Kidney capillary endothelial cell (primary cell): ENCODE measurements at places on chromosomes 5 and 9.

DNA sequence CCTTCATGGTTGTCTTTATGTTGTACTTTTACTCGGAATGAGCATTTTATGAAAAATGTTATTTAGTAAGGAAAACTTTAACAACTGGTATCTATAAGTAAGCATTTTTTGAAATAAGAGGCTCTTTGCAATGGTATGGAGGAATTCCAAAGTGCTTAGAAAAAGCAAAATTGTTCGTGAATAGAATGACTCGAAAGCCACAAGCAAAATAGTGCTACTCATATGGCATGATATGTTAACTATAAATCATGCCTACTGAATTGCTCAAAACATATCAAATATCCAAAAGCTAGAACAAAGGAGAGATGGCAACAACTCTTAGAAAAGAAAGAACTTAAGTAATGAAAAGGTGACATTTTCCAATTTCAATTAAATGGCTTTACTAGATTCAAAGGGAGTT is 216.3 kb downstream of the KIAA0825 start:
- DNase-seq = no peak

- no peak for DNase-seq
These were observed 17.1 kb downstream of the F2R start for GRCh38 chr5:76733049-76733417.

DNA sequence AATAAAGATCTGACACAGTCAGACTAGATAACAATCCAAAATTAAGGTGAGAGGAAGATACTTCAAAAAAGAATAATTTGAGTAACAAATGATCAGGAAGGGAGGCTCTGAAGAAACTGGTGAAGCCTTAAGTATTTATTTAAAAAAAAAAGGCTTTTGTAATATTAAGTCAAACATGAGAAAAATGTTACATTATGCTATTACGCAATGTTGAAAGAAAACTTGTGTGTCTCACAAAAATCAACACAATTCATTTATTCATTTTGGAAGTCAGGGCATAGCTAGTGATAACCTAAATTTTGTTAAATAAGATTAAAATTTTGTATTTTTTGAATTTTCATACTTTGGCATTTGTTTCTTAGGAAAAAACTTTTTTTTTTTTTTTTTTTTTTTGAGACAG is 28.2 kb downstream of the WDR41 start:
- no peak for DNase-seq

DNA sequence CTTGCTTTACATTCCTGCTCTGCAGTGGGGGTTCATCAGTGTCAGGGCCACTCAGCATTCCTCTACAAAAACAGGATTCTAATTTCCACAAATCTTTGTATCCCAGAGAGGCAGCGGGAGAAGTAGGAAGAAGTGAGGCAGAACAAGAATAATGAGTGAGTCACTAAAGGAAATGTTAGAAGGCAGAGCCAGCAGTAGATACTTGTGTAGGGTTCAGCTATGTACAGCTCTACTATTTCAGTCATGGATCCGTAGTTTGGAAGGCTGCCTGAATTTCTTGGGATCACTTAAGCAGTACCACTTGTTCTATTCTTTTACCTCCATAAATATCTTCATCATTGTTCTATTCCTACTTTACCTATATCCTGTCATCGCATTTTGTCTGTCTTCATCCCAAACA is 246.3 kb upstream of the TLE4 start:
- no peak for DNase-seq

DNA sequence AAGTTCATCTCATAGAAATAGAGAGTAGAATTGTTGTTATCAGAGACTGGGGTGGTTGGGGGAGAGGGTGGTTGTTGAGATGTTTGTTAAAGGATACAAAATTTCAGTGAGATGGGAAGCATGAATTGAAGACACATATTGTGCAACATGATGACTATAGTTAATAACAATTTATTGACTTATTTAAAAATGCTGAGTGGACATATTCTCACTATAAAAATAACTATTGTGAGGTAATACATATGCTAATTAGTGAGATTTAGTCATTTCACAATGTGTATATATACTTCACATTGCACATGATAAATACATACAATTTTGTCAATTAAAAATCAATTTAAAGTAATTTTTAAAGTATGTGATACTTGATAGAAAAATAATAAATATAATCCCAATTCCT is 722.5 kb upstream of the CHD1 start:
- no peak for DNase-seq

DNA sequence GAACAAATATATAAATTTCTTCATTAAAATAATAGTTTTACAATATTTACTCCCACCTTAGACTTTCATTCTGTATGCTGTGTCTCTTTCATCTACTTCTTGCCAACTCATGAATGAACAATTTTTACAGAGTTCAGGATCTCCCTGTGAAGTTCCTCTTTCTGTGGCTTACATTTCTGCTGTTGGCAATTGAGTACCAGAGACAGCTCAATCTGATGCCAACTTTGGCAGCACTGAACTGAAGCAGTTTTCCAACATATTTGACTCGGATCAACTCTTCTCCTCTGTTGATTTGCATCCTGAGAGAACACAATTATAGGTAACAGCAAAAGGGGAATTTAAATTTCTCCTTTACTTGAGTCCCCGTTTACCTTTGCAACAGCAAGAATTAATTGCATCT is 1262.2 kb downstream of the EFNA5 start:
- DNase-seq = no peak

DNA sequence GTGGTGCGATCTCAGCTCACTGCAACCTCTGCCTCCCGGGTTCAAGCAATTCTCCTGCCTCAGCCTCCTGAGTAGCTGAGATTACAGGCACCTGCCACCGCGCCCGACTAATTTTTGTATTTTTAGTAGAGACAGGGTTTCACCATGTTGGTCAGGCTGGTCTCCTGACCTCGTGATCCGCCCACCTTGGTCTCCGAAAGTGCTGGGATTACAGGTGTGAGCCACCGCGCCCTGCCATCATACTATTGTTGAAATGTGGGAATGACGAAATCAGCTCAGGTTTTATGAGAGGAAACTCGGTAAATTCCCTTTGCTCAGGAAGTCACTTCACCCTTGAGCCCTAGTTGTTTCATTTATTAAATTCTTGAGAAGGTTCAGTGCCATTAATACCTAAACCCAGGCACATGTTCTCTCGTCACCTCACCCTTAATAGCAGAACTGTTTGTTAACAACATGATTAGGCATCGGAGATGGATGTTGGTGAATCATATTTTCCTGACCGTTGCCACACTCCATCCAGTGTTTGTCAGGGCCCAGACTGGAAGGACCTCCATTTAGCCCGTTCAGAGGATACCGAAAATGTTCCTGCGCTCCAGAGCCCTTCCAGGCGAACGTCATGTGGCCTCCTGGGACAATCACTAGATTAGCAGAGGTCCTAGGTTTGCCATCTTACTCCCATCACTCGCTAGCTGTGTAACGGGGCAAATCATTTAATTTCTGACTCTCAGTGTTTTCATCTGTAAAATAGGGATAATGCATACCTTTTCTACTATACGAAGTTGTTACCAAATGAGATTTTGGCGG is 20.0 kb upstream of the CREBRF start:
- no peak for DNase-seq

DNA sequence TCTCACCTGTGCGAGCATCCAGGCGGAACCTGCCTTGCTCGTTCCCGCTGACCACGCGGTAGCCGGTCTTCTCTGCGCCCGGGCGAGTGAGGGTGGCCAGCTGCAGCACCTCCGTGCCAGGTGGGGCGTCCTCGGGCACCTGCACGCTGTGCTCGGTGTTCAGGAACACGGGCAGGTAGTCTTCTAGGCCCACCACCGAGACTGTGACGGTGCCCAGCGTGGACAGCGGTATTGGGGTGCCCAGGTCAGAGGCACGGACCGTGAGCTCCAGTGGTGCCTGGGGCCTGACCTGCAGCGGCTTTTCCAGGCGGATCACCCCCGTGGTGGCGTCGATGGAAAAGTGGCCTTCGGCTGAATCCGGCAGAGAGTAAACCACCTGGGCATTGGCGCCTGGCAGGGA is 59.5 kb downstream of the FAT2 start:
- DNase-seq = no peak

- no peak for DNase-seq
These were observed 26.3 kb downstream of the MAML1 start for GRCh38 chr5:179758955-179759354.

- no peak for DNase-seq
These were observed 84.2 kb upstream of the SPRY4 start for GRCh38 chr5:142408981-142409481.

GRCh38 chr9:135007601-135008000 is 79.9 kb upstream of the OLFM1 start:
- no peak for DNase-seq

DNA sequence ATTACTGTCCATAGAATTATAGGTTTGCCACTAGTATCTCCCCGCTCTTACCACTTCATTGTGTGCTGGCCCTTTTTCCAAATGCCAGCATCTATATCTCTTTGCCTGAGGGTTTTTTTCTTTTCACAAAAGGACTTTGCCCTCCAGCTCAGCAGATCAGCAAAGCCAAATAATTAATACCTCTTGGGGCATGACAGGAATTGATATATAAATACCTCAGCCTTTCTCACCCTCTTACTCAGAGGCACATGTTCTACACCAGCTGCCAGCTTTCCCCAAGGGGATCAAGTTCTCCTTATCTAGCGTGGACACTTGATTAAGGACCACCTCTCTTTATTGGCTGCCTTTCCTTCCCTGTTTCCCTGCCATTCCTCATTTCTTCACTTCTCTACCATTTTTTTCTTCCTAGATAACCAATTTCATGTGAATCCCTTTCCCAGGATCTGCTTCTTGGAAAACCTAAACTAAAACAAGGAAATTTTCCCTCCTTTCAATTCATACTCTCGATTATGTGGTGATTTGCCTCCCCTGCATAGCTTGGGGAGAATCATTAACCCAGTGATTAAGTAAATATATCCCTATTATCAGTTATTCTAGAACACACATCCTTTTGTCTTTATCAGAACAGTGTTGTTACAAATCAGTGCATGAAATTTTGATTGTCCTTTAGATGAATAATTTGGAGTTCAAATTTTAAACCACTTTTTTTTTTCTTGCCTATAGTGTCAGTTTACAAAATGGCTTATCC is 6.9 kb upstream of the NUDT12 start:
- no peak for DNase-seq

DNA sequence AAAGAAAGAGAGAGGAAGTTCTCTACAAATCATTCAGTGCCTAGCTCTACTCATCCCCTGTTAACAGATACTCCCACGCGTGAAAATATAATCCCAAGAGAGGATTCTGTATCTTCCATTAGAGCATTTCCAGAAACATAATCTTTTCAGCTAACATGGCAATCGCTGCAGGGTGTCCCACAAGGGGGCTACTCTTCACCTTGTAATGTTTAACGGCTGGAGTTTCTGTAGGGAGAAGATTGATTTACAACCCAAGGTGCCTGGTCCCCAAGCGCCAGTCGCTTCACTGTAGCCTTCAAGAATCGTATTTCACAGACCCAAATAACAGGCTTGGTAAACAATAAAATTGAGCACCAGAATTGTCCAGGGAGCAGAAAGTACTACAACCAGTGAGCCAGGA is 318.7 kb downstream of the TLE1 start:
- no peak for DNase-seq

GRCh38 chr5:110072651-110073050 is 382.9 kb downstream of the MAN2A1 start:
- no peak for DNase-seq

- no peak for DNase-seq
These were observed 177.8 kb downstream of the NFIB start for GRCh38 chr9:14136047-14136635.

- no peak for DNase-seq
These were observed 601.4 kb upstream of the TLE4 start for GRCh38 chr9:78970375-78970774.

- no peak for DNase-seq
These were observed 365.9 kb downstream of the NFIB start for GRCh38 chr9:13948037-13948436.

GRCh38 chr5:135456238-135457099 is 4.3 kb upstream of the TIFAB start:
- no peak for DNase-seq

DNA sequence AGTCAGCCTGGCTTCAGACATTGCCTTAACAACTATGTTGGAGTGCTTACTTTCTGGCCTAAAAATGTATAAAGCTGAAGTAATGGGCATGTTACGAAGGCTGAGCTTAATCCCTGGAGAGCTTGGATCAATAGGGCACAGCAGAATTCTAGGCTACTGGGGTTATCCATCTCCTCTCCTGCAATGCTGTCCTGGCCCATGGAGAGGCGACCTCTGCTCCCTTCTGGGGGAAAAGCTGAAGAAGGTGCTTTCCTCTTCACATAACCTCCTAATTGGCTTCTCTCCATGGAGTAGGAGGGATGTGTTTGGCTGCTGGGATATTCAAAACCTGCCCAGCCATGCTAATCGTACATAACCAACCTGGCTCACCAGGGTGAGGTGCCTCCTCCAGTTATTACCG is 403.5 kb downstream of the DMRT2 start:
- DNase-seq = no peak

DNA sequence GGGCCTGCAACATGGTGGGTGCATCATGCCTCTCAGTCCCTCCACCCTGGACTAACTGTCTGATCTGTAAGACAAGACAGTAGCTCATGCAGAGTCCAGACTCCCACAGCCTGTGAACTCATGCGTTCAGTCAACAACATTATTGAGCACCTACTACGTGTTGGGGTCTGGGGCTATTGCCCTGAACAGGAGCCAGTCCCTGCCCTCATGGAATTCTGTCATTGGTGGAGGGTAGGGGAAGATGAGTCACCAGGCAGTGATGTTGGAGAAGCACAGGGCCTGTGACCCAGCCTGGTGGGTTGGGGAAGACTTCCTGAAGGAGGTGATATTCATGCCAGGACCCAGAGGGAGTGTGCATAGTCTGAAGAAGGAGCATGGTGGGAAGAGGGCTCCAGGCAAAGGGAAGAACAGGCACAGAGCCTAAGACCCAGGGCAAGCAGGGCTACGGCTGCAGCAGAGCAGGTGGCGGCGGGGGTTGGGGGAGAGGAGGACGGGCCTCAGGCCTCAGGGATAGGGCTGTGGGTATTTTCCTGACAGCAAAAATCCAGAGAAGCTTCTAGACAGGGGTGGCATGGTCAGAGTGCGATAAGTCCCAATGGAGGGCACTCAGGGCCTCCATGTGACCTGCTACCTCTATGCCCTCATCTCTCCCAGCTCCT is 26.7 kb upstream of the PSD2 start:
- no peak for DNase-seq

DNA sequence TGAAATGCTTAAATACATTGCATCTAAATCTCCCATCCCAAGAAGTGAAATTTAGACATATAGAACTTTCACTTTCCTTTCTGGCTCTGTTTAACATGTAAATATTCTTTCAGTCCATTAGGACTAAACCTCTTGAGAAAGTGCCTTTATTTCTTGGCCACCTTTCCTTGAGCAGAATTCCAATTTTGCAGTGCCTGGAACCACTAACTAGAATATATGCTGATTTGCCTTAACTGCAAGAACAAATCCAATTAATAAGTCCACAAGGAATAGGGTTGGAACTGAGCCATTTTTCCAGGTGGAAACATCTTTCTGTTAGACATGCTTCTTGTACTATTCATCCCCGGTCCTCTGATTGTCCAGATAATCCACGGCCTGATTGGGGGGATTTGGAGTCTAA is 478.0 kb downstream of the ENC1 start:
- DNase-seq = no peak

- DNase-seq = no peak
These were observed 45.5 kb downstream of the ELL2 start for GRCh38 chr5:95915999-95916686.
